ENCODE measurements at places on chromosomes 7 and 10.

DNA sequence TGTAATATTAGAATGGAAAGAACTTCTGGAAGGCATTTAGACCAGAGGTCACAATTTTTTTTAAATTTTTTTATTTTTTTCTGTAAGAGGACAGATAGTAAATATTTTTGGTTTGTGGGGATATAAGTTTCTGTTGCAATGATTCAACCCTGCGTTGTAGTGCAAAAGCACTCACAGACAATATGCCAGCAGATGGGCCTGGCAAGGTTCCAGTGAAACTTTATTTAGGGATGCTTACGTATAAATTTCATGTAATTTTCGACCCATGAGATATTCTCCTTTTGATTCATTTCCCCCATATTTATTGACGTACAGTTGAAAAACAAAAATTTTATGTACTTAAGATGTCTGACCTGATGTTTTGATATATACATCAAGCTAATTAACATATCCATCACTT, 72.8 kb upstream of the NMT2 start:
- no peak for DNase-seq

GRCh38 chr7:4962872-4963775, 4.1 kb upstream of the MMD2 start:
- DNase-seq, result no peak

- no peak for DNase-seq
These were observed 213.9 kb downstream of the MAD1L1 start for GRCh38 chr7:2018569-2019460.

GRCh38 chr10:113858541-113858940, 4.1 kb downstream of the NHLRC2 start:
- DNase-seq, result no peak

DNA sequence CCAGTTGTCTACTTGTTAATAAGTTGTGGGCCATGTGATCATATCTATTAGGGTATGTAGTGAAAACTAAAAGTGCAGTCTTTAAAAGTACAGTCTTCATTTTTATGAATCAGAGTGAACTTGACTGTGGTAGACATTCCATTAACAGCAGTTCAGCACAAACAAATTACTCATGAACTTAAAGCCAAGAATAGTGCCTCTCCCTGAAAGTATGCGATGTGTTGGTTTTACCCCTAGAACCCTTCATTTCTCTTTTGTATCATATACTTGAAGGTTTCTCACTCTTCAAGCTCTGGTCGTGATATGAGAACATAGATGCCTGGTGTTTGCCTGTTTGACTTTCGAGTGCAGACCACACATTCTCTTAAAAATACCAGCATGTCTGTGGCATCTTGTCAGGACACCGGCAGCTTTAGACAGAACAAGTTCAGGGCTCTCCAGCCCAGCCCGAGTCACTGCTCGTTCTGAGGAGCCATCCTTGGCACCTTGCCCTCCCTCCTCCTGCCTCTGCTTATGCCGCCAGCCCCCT, 159.3 kb downstream of the LCOR start:
- DNase-seq, result no peak

DNA sequence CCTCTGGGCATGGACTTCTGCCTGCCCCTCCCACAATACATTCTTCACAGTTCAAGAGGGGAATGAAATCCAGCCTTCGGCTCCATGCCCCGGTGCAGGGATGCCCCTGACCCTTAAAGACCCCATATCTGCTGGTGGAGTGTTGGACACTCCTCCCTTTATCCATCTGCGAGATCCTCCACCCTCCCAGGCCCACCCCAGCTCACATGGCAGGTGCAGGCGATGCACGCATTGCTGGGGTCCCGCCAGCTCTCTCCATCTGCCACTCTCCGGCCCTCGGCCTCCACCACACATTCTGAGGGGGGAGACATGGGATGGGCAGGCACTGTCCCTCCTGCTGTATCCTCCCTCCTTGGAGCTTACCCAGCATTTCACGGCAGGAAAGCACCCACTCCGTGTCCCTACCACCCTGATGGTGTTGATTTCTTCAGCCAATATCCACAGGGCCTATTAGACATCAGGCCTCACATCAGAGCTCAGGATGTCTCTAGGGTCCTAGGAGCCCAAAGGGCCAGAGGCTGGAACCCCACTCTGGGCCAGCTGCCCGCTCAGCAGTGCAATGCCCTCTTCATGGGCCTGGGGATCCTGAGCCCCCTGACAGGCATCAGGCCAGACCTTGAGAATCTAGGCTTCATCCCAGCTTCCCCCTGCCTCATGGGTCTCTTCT, 18.3 kb downstream of the ATP6V1F start:
- no peak for DNase-seq

GRCh38 chr10:15472431-15473395, 101.6 kb upstream of the FAM171A1 start:
- DNase-seq, result no peak

- peak; percentile 30 for DNase-seq
These were observed 613 bp downstream of the AP5Z1 start for GRCh38 chr7:4775848-4776623.

GRCh38 chr10:30538086-30538485, 91.5 kb downstream of the LYZL2 start:
- DNase-seq, result no peak

GRCh38 chr7:133310232-133310862, 57.5 kb downstream of the EXOC4 start:
- no peak for DNase-seq

DNA sequence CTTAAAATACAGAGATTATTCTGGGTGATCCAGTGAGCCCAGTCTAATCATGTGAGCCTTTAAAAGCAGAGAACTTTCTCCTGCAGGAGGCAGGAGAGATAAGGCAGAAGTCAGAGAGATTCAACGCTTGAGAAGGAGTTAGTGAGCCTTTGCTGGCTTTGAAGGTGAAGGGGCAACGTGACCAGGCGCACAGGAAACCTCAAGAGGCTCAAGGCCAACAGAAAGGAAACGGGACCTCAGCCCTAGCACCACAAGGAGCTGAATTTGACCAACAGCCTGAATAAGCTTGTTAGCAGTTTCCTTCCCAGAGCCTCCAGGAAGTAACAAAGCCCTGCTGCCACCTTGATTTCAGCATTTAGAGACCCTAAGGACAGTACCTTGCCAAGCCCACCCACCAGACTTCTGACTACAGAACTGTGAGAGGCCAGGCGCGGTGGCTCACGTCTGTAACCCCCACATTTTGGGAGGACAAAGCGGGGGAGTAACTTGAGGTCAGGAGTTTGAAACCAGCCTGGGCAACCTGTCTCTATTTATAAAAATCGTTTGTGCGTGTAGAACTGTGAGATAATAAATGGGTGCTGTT, 87.3 kb upstream of the KAT6B start:
- DNase-seq, result no peak

GRCh38 chr10:53918755-53919154, 882.3 kb downstream of the PCDH15 start:
- no peak for DNase-seq

- no peak for DNase-seq
These were observed 1.2 kb upstream of the UNCX start for GRCh38 chr7:1231214-1232102.

DNA sequence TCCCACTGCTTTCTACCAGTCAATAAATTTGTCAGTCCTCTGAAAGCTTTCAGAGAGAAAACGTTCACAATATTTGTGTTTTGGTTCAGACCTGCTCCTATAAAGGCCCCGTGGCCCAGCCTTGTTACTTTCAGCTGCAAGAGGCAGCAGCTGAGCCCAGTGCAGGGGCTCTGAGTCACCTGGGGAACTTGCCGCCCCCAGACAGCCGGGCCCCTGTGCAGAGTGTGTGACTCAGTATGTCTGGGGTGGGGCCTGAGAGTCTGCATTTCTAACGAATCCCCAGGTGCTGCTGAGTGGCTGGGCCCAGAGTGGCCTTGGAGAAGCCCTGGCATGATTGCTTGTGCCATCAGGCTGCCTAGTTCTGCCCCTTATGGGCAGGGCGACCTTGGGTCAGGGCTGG, 303.5 kb downstream of the PAXIP1 start:
- DNase-seq, result no peak

GRCh38 chr7:102096012-102096332, 190.7 kb upstream of the SH2B2 start:
- no peak for DNase-seq

- DNase-seq, result no peak
These were observed 228.5 kb downstream of the PTPRN2 start for GRCh38 chr7:158358926-158359645.

GRCh38 chr10:21626457-21627161, 92.6 kb downstream of the MLLT10 start:
- DNase-seq, result no peak

GRCh38 chr7:8284606-8285005, 22.6 kb upstream of the ICA1 start:
- DNase-seq, result no peak

- no peak for DNase-seq
These were observed 98.8 kb upstream of the COL1A2 start for GRCh38 chr7:94295850-94296249.

- no peak for DNase-seq
These were observed 7.7 kb downstream of the CCM2 start for GRCh38 chr7:45007571-45008328.

DNA sequence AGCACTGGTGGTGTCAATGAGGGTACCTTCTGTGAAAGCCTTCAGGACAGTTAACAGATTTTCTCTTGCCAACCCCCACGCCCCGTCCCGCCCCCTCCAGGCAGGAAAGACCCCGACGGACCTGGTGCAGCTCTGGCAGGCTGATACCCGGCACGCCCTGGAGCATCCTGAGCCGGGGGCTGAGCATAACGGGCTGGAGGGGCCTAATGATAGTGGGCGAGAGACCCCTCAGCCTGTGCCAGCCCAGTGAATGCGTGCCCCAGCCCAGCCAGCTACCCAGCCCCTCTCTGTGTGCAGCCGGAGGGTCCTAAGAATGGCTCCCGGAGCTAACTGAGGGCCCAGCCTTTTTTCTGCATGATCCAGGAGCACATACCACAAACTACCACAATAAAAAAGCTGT, 713 bp upstream of the HOGA1 start:
- DNase-seq, result no peak
